Stimulated activated CD4-positive, alpha-beta T cell treated with anti-CD3 and anti-CD28 coated beads, Interleukin-4, amount 100 ng/mL, for 4 hours (primary cell): ENCODE measurements at places on chromosomes 5 and 9.

DNA sequence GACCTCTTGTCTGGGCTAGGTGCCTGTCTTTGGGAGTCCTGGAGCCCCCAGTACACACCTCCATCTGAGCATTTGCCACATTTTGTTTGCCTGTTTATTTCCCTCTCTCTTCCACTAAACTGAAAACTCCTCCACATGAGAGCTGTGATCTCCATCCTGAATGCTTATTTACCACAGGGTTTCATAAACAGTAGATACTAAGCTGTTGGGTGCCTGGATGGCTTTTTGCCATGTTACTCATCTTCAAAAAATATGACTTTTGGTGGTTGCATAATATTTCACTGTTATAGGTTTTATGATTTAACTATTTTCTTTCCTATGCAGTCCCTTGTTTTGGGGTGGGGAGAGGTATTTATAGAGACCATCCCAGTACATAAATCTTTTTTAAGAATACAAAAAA is 99.6 kb downstream of the APBA1 start:
- DNase-seq = no peak

- DNase-seq = no peak
These were observed 6.5 kb downstream of the PPP6C start for GRCh38 chr9:125183054-125183453.

GRCh38 chr5:124810396-124811006 is 64.1 kb upstream of the ZNF608 start:
- no peak for DNase-seq

DNA sequence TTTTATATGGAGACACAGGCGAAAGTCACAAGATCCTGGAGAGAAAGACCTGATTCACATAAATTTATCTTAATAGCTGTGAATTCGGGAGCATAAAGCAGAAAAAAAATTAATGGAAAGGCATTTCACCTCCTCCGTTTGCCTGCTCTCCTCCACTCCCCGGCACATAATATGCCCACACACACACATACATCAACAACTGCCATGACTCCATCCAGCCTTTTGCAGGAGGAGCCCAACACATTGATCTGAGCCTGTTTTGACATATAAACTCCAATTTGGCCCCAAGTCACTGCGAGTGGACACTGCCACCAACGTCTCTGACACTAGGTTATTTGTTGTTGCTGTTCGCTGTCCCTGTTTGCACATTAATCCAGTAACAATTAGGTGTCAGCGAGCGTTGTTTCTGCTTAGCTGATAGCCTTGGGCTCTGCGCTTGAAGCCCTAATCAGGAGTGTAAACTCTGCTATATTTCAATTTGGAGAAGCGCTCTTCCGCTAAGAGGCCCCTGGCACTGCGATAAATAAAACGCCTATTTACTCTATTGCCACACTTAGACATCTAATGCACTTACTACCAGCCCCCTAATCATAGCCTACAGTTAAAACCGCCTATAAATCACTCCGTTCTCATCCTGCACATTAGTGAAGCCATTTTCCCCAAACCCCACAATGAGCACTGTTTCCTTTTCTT is 195.8 kb upstream of the TBCA start:
- no peak for DNase-seq

DNA sequence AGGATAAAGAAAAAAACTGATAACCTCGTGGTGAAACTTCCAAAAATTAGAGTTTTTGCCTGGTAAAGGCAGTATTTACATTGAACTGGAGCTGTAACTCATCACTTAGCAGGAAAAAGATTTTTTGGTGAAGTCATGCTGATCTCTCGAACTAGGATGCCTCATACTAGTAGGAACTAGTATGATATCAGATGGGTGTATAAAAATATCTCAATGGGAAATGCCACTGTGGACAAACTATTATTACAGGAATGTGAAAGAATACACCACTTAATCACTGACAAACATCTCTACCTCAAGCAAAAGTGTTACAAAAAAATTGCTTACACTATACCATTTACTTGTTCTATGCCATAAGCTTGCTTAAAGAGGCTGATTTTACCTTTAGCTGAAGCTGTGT is 28.4 kb downstream of the RFX3 start:
- DNase-seq = no peak
